Activated naive CD8-positive, alpha-beta T cell treated with anti-CD3 and anti-CD28 coated beads, Interleukin-2, amount 10 ng/mL, durations not matched to agents 7 days and 5 days (primary cell): ENCODE measurements at places on chromosomes 3 and 15. TPM values are rescaled to one million over a fixed set of nuclear protein-coding genes. Genes with fewer than 3 reads are reported as not detected.

Gene MITF
- 1.6 TPM for total RNA-seq

Gene FETUB
- not detected for total RNA-seq

Gene PLSCR5
- total RNA-seq: not detected

Gene ATG7
- total RNA-seq: 28.6 TPM

Gene STRA6
- total RNA-seq: not detected

Gene POLQ
- 25.9 TPM for total RNA-seq

Gene FBN1
- 0.75 TPM for total RNA-seq

Gene TBC1D21
- total RNA-seq: not detected

Gene TOPBP1
- total RNA-seq: 84.0 TPM

Gene SOX14
- total RNA-seq: not detected

Gene TPRG1
- total RNA-seq: 50.9 TPM

Gene CAMKV
- not detected for total RNA-seq

Gene MAGI1
- not detected for total RNA-seq

Gene TRPM1
- not detected for total RNA-seq

Gene GOLGA6L4
- 4.6 TPM for total RNA-seq

Gene AGBL1
- total RNA-seq: not detected

Gene CHST2
- total RNA-seq: 3.0 TPM

Gene IQCF5
- not detected for total RNA-seq

Gene CCNL1
- total RNA-seq: 280 TPM

Gene INSYN1
- not detected for total RNA-seq

Gene MYZAP
- not detected for total RNA-seq

Gene MANF
- 88.2 TPM for total RNA-seq

Gene LYZL4
- not detected for total RNA-seq

Gene PSTPIP1
- total RNA-seq: 238 TPM

Gene GPR171
- 142 TPM for total RNA-seq

Gene TNFAIP8L3
- 0.17 TPM for total RNA-seq

Gene LINGO1
- not detected for total RNA-seq

Gene RGMA
- 0.30 TPM for total RNA-seq

Gene RAD54L2
- 32.7 TPM for total RNA-seq

Gene FAM219B
- 113 TPM for total RNA-seq

Gene FEZF2
- not detected for total RNA-seq

Gene HIGD2B
- not detected for total RNA-seq

Gene MRAS
- 0.69 TPM for total RNA-seq

Gene CACNA2D3
- total RNA-seq: not detected

Gene GOLGA8J
- total RNA-seq: 0.80 TPM

Gene CILP
- 0.17 TPM for total RNA-seq

Gene PYGO1
- not detected for total RNA-seq

Gene ETV5
- total RNA-seq: 1.4 TPM

Gene KCNMB3
- total RNA-seq: 1.9 TPM

Gene ASB14
- total RNA-seq: not detected

Gene C2CD4B
- not detected for total RNA-seq

Gene WDR49
- total RNA-seq: not detected

Gene ITIH4
- total RNA-seq: 29.2 TPM

Gene CKMT1B
- total RNA-seq: not detected

Gene HDC
- total RNA-seq: 0.22 TPM

Gene ARPP21
- total RNA-seq: not detected

Gene MTHFS
- 31.5 TPM for total RNA-seq

Gene CMTM7
- total RNA-seq: 49.0 TPM

Gene CPEB1
- total RNA-seq: 0.74 TPM

Gene HRG
- total RNA-seq: not detected

Gene TMED3
- total RNA-seq: 34.2 TPM

Gene INO80
- 18.9 TPM for total RNA-seq

Gene GNAT1
- not detected for total RNA-seq

Gene LRTM1
- not detected for total RNA-seq

Gene ATP8B4
- total RNA-seq: 30.3 TPM

Gene MESP2
- total RNA-seq: not detected

Gene ISLR
- not detected for total RNA-seq

Gene AMT
- 10.0 TPM for total RNA-seq

Gene TMEM62
- total RNA-seq: 28.1 TPM

Gene IGF2BP2
- 0.11 TPM for total RNA-seq
